ENCODE measurements at places on chromosomes 1 and 21. TPM values are rescaled to one million over a fixed set of nuclear protein-coding genes. Genes with fewer than 3 reads are reported as not detected.

The C1orf56 gene
- 8.3 TPM for polyA plus RNA-seq

The VANGL2 gene
- 8.9 TPM for polyA plus RNA-seq

The UBL4B gene
- not detected for polyA plus RNA-seq

The OR2T11 gene
- not detected for polyA plus RNA-seq

The CALML6 gene
- polyA plus RNA-seq, result 1.3 TPM

The PLPPR4 gene
- polyA plus RNA-seq, result 0.19 TPM

The AVPR1B gene
- polyA plus RNA-seq, result not detected

The OR2L13 gene
- polyA plus RNA-seq, result not detected

The PPM1J gene
- polyA plus RNA-seq, result 1.9 TPM

The PRMT2 gene
- 108 TPM for polyA plus RNA-seq

The SPRR1A gene
- not detected for polyA plus RNA-seq

The FNBP1L gene
- 37.3 TPM for polyA plus RNA-seq

The ACTL8 gene
- not detected for polyA plus RNA-seq

The CDC7 gene
- 3.9 TPM for polyA plus RNA-seq

The CREG1 gene
- polyA plus RNA-seq, result 135 TPM

The SPRR3 gene
- polyA plus RNA-seq, result 0.72 TPM

The RCC2 gene
- polyA plus RNA-seq, result 22.5 TPM

The S100B gene
- not detected for polyA plus RNA-seq

The VPS45 gene
- 23.8 TPM for polyA plus RNA-seq

The C8B gene
- 29.0 TPM for polyA plus RNA-seq

The ARHGEF19 gene
- 24.7 TPM for polyA plus RNA-seq
